ENCODE measurements at places on chromosomes 6 and 20.

- no peak for DNase-seq
These were observed 14.2 kb downstream of the EBF4 start for GRCh38 chr20:2706688-2707352.

GRCh38 chr6:11970114-11970513, 42.0 kb upstream of the HIVEP1 start:
- no peak for DNase-seq

DNA sequence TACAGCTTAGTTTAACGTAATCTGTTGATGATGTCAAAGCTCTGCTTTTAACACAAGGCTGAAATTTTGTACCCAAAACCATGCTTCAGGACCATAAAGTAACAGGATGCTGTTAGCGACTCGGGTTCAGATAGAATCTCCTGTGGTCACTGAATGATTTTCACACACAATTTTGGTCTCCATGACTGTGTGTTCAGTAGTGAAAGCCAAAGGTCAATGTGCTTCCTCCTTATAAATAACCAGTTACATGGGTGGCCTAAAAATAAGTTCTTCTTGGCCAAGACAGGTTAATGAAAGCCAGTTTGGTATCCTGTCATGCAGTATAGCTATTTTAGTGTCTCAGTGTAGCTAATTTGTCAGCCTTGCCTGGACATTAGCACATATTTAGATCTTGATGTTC, 19.1 kb upstream of the LOC128125822 start:
- no peak for DNase-seq

DNA sequence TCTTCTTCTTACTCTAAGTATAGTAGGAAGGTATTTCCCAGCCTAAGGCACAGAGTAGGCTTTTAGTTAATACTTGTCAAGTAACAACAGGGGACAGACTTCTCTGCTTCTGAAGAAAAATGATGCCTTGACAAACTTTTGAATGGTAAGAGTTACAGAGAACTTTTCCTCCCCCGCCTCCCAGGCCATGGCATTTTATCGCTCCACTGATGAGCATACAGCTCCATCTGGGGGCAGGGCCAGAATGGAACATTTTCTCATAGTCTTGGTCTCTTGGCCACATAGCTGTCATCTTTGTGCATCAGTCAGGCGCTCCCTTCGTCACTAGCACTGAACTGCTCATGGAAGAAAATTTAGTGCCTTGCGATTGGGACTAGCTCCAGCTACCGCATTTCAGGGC, 1066.8 kb upstream of the CITED2 start:
- no peak for DNase-seq

GRCh38 chr6:16292942-16293341, 54.6 kb downstream of the GMPR start:
- DNase-seq, result no peak

- DNase-seq, result no peak
These were observed 3.8 kb upstream of the SSTR4 start for GRCh38 chr20:23031346-23031745.

DNA sequence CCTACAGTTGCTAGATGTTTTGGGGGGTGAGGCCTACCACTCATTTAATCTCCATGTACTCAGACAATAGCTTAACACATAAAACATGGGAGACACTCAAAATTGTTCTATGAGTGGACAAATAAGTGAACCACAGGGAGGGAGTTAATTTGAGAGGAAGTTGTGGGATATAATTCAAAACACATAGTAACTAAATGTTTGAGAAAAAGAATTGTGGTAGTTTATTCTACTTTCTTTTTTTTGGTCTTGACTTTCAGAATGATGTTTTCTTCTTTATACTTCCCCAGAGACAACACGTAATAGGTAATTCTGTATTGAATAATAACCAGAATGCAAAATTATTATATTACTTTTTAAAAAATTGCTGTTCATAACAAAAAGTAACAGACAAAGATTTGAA, 453.8 kb downstream of the RFPL4B start:
- no peak for DNase-seq

DNA sequence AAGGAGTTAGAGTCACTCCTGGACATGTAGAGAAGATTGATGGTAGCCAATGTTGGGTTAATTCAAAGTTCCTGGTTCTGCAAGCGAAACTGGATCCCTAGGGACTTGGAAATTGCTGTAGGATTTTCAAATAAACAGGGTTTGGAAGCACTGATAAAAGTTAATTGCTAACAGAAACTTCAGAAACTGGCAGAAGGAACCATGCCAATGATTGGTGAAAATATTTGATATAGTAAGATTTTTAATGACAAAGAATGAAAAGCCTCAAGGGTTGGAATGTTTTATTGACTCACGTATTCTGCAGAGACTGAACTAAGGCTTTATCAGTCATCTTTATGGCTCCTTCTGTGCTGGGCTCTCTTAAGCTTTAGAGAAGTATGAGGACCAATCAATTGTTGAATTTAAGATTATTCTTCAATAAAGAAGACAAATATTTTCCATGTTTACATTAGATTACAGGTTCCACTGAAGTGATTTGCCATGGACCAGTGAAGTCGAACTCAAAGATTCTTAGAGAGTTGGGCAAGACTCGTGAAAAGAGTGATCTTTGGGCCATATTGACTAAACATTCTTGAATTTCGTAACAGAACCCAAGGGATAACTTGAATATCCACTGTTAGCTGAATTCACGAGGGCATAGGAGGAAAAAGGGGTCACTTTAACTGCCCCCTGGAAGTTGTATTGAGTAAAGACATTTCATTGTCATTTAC, 371.4 kb downstream of the HDGFL1 start:
- no peak for DNase-seq

GRCh38 chr6:10060004-10060403, 354.9 kb downstream of the TFAP2A start:
- DNase-seq, result no peak
